ENCODE measurements at places on chromosomes 5 and 9.

GRCh38 chr9:128550770-128551656 is 1.4 kb upstream of the SPTAN1 start:
- no peak for DNase-seq

GRCh38 chr9:132185073-132186009 is 23.5 kb downstream of the NTNG2 start:
- DNase-seq, result no peak

DNA sequence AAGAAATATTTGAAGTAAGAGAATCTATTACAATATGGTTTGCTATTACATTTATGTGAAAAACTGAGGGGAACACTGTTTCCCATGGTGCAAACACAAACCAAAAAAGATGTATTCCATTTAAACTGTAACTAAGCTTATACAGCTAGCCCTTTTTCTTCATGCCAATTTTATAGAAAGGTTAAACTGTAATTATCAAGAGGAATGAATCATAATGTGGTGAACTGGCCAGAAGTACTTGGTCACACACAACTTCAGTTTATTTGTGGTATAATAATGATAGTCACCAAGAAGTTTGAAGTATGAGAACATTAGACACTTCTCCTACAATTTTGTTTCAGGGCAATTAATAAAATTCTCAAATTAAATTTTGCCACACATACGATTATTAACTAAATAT is 177.9 kb downstream of the XRCC4 start:
- no peak for DNase-seq

DNA sequence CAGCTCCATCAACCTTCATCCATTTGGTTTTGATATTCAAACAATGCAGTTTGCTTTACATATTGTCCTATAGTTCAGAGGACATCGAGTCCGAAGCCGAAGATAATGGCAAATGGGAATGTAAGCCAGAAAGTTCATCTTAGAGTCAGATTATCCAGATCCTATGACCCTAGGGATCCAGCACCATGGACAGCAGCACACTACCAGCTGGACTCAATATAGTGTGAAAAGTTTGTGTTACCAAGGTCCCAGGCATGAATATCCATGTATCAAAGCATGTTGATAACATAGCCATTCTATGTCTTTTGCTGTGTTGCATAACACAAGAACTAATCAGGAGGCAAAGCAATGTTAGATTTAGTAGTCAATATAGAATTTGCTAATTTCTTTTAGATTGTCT is 46.3 kb downstream of the FSTL4 start:
- DNase-seq, result peak; percentile 35

- peak; percentile 60 for DNase-seq
These were observed 42.7 kb downstream of the SH3PXD2B start for GRCh38 chr5:172411484-172412072.

- no peak for DNase-seq
These were observed 59.5 kb downstream of the MAST4 start for GRCh38 chr5:66655395-66656324.

GRCh38 chr5:53713978-53714666 is 153.7 kb downstream of the NDUFS4 start:
- DNase-seq, result no peak

- DNase-seq, result no peak
These were observed 7.2 kb upstream of the PIP5K1B start for GRCh38 chr9:68697851-68698250.

DNA sequence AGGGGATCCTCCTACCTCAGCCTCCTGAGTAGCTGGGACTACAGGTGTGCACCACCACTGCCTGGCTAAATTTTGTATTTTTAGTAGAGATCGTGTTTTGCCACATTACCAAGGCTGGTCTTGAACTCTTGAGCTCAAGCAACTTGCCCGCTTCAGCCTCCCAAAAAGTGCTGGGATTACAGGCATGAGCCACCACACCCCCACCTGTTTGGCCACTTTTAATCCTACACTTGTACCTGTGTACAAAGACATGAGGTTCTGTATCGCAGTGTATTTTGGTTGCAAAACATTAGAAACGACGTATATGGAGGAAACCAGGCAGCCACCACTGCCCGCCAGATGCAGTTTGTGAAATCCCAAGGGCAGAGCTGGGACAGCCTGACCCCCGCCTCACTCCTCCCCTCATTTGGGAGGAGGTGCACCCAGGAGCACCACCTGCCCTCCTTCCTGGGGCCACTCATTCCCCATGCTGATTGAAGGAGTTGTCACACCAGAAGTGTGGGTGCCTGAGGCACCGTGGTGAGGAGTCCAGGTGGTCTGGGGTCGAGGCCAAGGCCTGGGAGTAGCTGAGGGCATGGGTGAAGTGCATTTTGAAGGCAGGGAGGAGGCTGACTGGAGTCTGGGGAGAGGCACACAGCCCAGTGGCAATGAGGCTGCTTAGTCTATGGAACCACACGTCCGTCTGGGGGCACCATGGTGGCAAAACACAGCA is 39.3 kb upstream of the OLFM1 start:
- DNase-seq, result no peak

DNA sequence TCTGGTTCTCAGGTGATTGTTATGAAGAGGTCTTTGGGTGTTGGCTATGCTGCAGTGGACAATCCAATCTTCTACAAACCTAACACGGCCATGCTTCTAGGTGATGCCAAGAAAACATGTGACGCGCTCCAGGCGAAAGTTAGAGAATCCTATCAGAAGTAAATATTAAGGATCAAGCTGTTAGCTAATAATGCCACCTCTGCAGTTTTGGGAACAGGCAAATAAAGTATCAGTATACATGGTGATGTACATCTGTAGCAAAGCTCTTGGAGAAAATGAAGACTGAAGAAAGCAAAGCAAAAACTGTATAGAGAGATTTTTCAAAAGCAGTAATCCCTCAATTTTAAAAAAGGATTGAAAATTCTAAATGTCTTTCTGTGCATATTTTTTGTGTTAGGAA is 101.3 kb downstream of the NNT start:
- DNase-seq, result no peak

- DNase-seq, result no peak
These were observed 174.0 kb downstream of the HMHB1 start for GRCh38 chr5:143985832-143986515.

GRCh38 chr9:18707489-18708205 is 233.7 kb downstream of the ADAMTSL1 start:
- no peak for DNase-seq

DNA sequence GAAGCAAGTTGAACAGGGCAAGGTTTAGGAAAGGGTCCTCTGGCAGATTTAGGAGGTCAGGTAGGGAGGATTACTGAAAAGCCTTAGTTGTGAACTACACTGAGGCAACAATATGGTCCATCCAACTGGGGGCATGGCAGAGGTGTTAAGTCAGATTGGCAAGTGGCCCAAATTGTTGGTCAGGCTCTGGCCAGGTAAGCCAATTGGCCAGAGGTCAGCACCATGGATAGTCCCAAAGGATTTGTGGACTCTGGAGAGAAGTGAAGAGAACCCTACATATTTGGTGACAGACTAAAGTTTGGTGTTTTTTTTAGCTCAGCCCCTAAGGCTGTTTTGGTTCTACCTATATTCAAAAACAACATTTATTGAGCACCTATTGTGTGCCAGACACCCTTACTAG is 39.1 kb upstream of the RASGRF2 start:
- DNase-seq, result no peak

GRCh38 chr9:133112663-133113026 is 8.4 kb downstream of the RALGDS start:
- DNase-seq, result no peak

DNA sequence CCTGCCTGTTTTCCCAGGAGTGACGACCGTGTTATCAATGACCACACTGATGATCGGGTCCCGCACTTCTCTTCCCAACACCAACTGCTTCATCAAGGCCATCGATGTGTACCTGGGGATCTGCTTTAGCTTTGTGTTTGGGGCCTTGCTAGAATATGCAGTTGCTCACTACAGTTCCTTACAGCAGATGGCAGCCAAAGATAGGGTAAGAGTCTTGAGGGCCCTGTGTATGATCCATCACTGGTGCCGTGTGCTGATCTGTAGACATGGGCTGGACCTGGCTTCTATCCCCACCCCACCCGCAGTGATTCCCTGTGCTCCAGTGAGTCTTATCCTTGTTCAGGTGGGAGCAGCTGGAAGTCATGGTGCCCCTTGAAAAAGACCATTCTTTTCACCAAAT is 26.0 kb downstream of the GABRP start:
- no peak for DNase-seq

DNA sequence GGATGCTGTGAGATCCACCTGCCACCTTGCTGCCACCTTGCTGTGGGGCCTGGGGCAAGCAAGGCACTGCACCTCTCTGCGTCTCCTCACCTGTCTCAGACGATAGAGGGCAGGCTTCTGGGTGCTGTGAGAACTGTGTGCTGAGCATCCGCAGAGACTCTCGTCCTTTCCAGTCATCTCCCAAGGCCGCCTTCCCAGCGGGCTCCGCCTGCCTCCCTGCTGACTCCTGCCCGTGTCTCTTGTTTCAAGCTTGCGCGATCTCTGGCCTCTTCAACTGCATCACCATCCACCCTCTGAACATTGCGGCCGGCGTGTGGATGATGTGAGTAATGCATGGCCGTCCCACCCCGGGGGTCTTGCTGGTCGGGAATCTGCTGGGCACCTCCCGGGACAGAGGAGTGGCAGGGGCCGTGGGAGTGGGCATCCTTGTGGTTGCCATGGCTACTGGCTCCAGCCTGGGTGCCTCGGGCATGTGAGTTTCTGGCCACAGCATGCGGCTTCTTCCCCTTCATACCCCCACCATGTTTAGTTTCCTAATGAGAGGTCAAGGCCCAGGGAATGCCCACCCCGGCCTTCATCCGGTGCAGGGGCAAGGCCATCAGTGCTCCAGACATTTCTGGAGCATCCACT is 3.6 kb downstream of the CACFD1 start:
- DNase-seq, result no peak

DNA sequence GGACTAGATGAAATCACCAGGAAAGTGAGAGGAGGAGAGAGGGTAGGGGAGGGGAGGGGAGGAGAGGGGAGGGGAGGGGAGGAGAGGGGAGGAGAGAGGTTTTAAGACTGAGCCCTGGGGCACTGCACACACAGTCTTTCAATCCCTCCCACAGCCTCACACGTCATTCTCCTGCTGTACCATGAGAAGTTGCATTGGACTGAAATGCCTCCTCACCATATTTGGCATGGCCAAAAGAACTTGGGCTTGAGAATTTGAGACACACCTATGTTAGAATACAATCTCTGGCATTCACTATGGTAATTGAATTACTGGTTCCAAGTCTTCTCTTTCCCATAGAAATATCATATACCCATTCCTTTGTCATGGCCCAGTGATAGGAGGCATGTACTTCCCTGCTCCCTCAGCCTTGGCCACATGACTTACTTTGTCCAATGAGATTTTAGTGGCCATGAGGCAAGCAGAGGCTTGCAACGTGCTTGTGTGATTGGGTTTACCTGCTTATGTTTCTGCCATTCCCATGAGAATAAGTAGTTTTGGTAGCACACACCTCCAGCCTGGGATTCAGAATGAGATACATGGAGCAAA is 133.3 kb upstream of the SMARCA2 start:
- no peak for DNase-seq

GRCh38 chr9:94010980-94011533 is 55.9 kb upstream of the BARX1 start:
- DNase-seq, result no peak

GRCh38 chr9:28423255-28423654 is 850.0 kb upstream of the C9orf72 start:
- no peak for DNase-seq

- DNase-seq, result no peak
These were observed 249.8 kb upstream of the ZNF608 start for GRCh38 chr5:124996023-124996763.

GRCh38 chr9:116393198-116393597 is 239.6 kb downstream of the PAPPA start:
- DNase-seq, result no peak

DNA sequence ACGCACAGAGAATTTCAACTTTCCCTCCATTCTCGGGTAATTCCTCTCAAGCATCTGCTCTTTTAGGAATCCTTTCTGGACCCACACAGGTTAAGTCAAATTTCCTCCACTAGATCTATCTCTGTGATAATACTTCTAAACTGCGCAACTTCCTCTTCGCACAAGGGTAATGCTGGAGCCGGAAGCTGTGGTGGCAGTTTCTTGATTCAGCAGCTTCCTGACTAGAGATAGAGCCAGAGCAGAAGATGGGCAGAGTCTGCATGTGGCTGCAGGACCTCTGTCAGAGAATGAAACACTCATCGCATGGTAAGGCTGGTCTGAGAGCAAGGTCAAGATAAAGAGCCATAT is 11.1 kb upstream of the CDC42SE2 start:
- peak; percentile 79 for DNase-seq

DNA sequence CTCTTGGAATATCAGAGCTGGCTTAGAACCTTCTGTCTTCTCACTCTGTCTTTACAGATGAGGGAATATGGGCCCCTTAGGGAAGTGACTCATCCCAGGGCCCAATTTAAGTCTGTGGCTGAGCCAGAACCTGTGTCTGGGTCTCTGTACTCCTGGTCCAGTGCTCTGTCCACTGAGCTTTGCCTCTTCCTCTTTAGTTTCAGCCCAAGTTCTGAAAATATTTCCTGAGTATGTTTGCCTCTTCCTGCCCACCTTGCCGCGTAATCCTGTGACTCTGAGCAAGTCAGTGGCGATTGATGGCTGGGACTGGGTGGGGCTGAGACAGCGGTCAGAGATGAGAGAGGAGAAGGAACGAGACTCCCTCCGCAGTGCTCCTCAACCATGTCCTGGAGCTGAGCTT is 7.8 kb downstream of the IER5L start:
- peak; percentile 31 for DNase-seq

GRCh38 chr5:1987471-1987870 is 104.7 kb upstream of the IRX4 start:
- no peak for DNase-seq

GRCh38 chr5:91126448-91126847 is 256.7 kb downstream of the ARRDC3 start:
- no peak for DNase-seq

GRCh38 chr5:169723103-169723831 is 86.2 kb downstream of the DOCK2 start:
- no peak for DNase-seq

DNA sequence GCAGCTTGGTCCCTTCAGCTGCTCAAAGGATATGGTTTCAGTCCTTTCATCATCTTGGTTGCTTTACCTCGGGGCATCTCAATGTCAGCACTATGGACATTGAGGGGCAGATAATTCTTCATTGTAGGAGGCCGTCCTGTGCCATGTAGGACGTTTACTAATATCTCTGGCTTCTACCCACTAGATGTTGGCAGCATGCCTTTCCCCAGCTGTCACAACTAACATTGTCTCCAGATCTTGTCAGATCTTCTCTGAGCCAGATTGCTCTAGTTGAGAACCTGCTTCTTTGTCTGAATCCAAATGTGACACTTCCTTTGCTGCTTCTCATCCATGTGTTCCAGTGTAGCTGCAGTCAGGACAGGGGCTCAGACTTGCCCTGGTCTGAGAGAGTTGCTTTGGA is 10.3 kb downstream of the PTPA start:
- DNase-seq, result no peak

GRCh38 chr9:6923086-6923485 is 165.3 kb downstream of the KDM4C start:
- no peak for DNase-seq

GRCh38 chr9:94586316-94586715 is 7.3 kb downstream of the FBP2 start:
- no peak for DNase-seq

DNA sequence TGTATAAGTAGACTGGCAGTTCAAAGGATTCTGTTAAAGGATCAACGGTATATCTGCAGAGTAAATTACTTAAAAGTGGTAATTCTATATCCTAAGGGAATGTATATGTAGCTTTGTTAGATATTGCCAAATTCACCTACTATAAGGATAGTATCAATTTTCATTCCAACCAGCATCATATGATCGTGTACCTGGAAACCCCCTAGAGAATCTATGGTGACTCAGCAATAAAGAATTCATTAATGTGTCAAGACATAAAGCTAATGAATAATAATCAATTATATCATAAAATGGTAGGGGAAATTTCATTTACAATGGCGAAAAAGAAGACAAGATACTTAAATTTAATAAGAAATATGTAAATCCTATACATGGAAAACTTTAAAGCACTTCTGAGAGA is 234.1 kb upstream of the ACTBL2 start:
- DNase-seq, result no peak
